ENCODE measurements at places on chromosomes 6 and 20.

GRCh38 chr20:50186987-50187402, 3.6 kb upstream of the CEBPB start:
- DNase-seq = no peak

DNA sequence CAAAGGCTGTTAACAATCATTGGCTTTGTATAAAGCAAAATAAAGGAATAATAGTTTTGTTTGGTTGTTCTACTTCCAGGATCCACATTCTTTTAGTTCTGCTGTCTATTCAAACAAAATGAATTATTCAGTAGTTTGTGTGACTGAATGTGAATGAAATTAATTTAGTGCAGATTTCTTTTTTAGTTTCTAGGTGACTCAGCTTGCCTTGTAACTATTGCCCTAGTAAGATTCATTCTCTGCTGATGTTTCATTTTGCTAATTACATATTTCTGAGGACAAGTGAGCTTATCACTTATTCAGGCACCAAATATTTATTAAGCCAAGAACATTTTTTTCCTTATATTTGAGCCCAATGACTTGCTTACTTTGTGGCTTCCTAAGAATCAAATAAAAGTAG, 46.5 kb upstream of the RIPOR2 start:
- DNase-seq = no peak

GRCh38 chr20:23091721-23092383, 5.7 kb upstream of the CD93 start:
- DNase-seq = no peak

DNA sequence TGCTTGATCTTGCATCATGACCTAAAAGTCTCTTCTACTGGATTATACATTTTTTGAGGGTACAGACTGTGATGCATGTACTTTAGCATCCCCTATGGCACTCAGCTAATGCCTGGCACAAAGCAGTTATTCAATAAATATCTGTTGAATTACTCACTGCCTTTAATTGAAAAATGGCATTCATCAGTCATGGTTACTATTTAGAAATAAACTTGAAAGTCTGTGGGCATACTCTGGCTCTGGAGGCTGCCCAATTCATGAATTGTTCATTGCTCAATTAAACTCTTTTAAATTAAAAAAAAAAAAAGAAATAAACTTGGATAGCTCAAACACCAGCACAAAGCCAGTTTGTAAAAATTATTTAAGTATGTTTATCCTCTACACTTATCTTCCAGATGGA, 40.0 kb downstream of the HEBP2 start:
- DNase-seq = no peak

DNA sequence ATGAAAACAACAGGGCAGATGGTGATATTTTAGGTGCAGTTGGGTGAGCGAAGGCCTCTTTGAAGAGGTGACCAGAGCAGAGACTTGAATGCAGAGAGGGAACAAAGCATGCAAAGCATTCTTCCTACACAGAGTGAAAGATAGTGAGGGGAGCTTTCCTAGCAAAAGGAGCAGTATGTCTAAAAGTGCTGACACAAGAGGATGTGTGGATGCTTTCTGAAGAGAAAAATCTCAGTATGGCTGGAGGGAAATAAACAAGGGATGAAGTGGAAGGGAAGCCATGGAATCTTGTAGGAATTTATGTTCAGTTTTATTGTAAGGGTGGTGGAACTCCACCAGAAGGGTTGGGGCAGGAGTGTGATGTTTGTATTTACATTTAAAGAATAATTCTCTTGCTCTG, 128.6 kb downstream of the F13A1 start:
- no peak for DNase-seq

- peak; percentile 67 for DNase-seq
Observed at GRCh38 chr6:41940759-41941279, 789 bp downstream of the CCND3 start.

DNA sequence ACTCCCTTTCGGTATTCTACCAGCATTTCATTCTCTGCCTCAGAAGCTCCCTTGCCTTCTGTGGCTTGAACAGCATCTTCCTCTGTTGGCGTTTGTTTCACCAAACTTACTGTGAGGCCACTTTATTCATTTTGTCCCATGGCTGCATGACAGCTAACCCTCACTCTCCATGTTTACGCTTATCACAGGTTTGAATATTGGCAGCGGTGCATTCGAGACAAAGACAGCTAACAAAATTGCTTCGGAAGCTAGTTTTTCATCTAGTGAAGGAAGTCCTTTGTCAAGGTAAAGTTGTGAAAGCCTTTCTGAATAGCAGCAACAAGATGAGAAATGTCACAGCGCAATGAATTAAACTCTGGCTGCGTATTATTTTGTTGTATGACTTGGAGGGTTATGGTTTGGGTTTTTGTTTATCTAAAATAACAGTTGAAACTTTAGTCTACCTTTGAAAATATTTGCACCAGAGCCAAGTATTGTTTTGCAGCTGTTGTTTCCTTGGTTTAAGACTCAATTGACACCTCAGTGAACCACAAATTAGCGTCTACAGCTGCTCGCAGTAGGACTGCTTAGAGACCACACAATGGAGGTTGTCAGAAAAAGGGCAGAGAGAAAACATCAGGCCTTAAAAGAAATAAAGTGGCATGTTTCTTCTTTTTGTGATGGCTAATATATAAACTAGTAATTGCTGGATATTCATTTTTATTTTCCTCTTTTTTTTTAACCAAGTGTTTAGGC, 70.4 kb upstream of the XRN2 start:
- DNase-seq = no peak

DNA sequence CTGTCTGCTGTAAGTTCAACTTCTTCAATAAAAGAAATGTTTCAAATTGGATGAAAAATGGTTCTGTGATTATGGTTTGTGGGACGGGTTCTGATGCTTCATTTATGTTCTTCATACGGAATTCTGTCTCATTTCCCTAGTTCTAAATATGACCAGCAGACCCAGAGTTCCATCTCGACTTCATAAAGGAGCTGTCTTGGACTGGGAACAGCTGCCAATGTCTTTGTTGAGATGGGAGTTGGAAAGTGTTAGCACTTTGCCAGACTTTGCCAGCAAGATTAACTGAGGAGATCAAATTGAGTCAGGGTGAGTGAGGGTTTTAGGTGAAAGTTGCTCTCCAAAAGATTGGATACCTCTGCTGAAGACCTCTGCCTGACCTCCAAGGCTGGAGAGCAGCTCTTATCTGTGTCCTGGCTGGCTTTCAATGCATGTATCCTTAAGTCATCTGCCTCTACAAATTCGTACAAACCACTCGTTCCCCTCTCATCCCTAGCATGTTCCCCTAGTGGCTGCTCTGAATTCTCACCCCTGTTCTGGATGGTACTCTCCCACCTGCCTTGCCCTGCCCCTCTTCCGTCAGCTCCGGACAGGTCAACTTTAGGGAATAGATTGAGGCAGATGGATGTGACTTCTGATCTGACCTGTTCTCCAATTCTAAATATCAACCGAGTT, at the start of gene EFCAB8:
Gene EFCAB8, plus strand, starts transcription at position 223 of the 672 bp plus-strand sequence. CDS start 4,870 bp downstream, outside the sequence.
- DNase-seq = no peak

GRCh38 chr20:2557873-2558580, 21.7 kb downstream of the TMC2 start:
- DNase-seq = no peak

DNA sequence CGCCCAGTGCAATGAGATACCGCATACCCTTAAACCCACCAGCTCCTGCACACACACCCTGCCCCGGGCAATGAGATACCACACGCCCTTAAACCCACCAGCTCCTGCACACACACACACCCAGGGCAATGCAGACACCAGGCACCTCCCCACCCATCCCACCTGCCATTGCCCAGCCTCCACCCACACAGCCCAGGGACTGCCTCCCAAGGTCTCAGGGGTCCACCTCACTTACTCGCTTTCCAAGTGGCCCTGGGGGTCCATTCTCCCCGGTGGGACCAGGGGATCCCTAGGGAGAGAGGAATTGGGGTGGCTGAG, 24.0 kb downstream of the COL11A2 start:
- DNase-seq = no peak

DNA sequence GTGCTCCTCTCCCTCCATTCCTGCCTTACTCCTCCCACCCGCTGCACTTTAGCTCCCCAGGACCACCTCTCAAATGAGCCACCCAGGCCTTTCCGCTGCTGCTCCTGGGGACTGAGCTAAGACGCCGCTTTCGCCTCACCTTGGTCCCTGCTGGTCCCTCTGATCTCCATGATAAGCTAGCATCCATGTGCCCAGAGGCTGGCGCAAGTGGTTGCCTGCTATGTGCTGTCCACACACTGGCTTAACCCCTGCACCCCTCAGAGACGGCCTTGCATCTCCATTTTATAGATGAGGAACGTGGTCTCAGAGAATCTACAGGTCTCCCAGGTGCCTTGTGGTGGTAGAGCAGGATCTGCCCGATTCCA, 160.1 kb upstream of the PMEPA1 start:
- DNase-seq = no peak

All from activated CD4-positive, alpha-beta T cell treated with anti-CD3 and anti-CD28 coated beads, Interleukin-2, amount 50 U/mL, for 16 hours (primary cell).